CMK (cell line): ENCODE measurements at places on chromosomes 6 and 20.

- DNase-seq, result no peak
These were observed 54.2 kb downstream of the HFE start for GRCh38 chr6:26141378-26141904.

GRCh38 chr20:49935746-49936152 is 448 bp upstream of the RNF114 start:
- DNase-seq, result no peak

- DNase-seq, result no peak
These were observed 5.0 kb downstream of the FOXP4 start for GRCh38 chr6:41551086-41551700.

GRCh38 chr6:18323935-18324705 is 59.8 kb upstream of the DEK start:
- DNase-seq, result peak; percentile 7
